AG09319 (cell line): ENCODE measurements at places on chromosomes 6 and 20.
A peak's percentile ranks its signal among the peaks of the same experiment; 100 is the strongest.

- DNase-seq, result no peak
These were observed 57.4 kb downstream of the SYTL3 start for GRCh38 chr6:158707120-158707820.

DNA sequence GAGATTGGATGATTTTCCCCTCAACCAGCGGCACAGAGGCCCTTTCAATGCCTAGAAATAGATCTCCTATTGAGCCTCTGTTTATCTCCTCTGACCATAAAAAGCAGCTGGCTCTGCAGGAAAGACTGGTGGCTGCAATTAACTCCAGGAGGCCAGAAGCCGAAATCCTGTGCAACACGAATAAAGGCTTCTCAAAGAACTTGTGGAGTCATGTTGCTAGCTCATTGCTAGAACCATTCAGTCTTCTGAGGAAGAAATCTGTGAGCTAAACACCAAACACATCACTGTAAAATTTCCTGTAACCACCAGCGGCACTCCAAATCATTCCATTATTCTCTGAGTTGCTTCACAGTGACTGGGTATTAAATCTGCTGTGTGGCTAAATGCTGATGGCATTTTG is 49.1 kb upstream of the TPD52L1 start:
- peak; percentile 34 for DNase-seq

- no peak for DNase-seq
These were observed 11.7 kb downstream of the PTPRK start for GRCh38 chr6:128508588-128509296.

DNA sequence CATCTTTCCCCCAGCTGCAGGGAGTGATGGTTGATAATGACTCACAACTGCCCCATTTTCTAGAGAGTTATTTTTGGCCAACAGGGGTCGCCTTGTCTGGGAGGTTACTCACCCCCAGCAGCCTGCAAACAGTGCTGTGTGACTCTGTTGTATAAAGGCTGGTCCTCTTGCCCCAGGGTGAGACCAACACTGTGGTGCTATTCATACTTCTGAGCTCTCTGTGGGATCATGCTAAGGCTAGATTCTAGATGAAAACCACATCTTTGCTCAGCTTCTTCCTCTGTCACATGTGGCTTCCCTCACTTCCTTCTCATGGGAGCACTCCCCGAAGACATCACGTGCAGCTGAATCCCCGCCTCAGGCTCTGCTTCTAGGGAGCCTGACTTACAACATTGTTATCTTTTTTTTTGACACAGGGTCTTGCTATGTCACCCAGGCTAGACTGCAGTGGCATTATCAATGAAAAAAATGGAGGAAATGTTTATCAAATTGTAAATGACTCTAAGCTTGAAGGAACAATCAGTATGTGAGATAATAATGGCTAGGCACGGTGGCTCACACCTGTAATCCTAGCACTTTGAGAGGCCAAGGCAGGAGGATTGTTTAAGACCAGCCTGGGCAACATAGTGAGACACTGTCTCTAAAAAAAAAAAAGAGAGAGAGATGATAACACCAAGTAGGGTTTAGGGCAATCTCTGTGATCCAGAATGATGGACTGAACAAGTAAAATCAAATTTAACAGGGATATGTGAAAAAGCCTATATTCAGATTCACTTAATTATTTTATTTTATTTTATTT is 55.7 kb upstream of the SLC23A2 start:
- DNase-seq, result no peak

- no peak for DNase-seq
These were observed 57.0 kb upstream of the CD93 start for GRCh38 chr20:23143098-23143497.

- no peak for DNase-seq
These were observed 79.4 kb downstream of the IRF4 start for GRCh38 chr6:470901-471448.

GRCh38 chr6:56766806-56767178 is 124.1 kb upstream of the DST start:
- peak; percentile 32 for DNase-seq

DNA sequence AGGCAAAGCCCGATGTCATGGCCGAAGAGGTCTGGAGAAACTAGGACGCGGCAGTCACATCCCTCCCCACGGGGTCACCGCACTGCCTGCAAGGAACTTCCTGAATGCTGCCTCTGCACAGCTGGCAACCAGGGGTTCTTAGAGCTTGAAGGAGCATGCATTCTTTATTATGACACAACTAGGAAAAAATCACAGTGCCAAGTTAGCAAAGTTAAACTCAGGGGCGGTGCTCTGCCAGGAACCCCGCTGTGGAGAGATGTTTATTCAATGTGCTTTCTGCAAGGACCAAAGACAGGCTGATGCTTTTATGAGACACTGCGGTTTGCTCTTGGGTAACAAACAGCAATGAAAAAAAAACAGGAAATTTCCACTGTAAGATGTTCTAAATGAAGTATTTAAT is 287.3 kb upstream of the FOXQ1 start:
- DNase-seq, result peak; percentile 87

DNA sequence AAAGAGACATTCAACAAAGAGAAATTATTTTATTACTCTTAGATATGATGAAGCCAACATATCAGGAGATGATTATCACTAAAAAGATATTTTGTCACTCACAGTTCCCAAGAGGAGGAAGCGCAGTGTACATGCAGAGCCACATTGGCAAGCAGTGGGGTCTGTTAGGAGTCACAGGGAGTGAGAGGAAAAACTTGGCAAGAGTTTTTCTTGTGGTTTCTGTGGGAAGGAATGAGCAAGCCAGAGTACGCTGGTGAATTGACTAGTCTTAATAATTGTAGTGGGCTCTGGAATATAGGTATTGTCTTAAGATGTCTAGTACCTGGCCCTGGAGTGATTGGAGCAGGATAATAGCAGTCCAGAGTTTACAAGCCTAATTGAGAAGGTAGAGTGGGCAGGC is 1095.2 kb downstream of the GRIK2 start:
- DNase-seq, result no peak

- no peak for DNase-seq
These were observed 165.1 kb downstream of the CDKAL1 start for GRCh38 chr6:20699402-20699801.

DNA sequence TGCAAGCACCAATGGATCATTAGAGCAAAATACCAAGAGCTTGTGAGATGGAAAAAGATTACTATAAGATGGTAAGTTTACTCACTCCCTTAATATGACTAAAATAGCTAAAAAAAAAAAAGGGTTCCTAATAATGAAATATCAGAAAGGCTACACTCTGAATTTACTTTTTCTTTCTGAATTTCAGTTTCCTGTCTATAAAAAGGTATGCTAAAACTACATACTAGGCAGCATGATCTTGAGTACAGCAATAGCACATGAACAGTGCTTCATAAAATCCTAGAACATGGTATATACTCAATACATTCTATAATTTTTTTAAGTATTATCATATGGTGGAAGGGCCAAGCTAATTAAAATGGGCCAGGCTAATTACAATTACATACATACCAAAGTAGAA is 24.0 kb upstream of the FAM135A start:
- DNase-seq, result no peak

- DNase-seq, result no peak
These were observed 209.8 kb downstream of the HIVEP2 start for GRCh38 chr6:142735204-142735603.

- DNase-seq, result no peak
These were observed 70.9 kb downstream of the REV3L start for GRCh38 chr6:111411978-111412566.

DNA sequence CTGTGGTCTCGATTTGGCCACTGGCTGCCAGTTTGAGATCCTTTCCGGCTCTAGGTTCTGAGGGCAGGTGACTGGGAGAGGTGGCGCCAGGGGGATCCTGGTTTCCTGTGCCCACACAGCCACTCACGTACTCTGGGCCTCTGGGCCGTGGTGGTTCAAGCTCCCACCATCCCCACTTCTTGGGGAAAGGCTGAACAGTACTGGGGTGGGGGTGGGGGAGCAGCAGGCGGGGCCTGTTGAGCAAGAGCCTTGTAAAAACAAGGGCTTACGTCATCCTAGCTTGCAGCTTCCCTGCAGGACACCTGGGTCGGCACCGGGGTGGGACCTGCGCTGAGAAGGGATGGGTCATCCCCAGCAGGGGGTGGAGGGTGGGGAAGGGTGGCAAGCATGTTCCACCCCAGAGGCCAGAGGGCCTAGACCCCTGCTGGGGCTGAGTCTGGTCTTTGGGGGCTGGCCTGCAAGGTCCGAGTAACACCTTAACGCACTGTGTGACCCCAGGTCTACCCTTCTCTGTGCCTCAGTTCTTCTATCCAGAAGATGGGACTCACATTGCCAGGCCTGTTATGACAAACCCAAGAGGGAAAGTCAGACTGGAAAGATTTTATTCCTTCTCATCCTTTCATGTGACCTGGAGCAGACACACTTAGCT is 3.1 kb upstream of the CEBPB start:
- no peak for DNase-seq

DNA sequence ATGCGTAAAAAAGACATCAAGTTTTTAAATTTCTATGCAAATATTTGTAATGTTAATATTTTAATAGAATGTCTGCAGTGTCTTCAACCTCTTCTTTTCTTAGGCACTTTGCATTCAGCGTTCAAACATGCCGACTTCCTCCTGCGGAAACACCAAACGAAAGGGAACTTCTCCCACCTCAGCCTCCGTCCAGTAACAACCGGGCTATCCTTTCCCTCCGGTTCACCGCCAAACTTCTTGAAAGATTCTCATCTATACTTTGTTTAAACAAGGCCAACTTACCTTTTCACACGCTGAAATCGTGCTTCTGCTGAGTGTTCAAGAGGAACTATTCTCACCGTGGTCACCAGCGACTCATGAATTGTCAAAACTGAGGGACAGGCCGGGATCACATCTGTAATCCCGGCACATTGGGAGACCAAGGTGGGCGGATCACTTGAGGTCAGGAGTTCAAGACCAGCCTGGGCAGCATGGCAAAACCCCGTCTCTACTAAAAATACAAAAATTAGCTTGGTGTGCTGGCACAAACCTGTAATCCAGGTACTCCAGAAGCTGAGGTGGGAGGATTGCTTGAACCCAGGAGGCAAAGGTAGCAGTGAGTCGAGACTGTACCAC is 44.8 kb downstream of the GJA1 start:
- no peak for DNase-seq

DNA sequence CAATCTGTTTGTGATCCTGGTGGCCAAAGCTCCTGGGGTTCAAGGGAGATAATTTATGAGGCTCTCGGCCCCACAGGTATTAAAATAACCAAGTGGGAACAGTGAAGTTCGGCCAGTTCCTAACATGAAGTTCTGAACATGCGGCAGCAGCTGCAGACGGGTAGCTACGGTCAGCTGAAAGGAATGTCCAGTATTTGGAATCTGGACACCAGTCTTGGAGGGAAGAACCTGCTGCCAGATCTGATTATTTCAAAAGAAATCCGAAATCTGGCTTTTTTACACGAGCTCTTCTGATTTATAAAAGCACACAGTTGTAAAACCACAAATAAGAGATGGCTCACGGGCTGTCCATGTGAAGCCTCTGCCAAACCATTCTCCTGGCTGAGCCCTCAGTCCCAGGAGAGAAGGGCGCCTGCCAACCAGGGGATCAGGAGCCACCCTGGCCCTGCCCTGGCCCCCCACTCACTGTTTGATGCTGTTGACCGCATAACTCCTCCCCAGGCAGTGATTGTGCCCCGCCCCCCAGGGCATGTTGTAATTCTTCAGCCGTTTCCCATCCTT is 28.2 kb upstream of the KCNB1 start:
- DNase-seq, result peak; percentile 81

DNA sequence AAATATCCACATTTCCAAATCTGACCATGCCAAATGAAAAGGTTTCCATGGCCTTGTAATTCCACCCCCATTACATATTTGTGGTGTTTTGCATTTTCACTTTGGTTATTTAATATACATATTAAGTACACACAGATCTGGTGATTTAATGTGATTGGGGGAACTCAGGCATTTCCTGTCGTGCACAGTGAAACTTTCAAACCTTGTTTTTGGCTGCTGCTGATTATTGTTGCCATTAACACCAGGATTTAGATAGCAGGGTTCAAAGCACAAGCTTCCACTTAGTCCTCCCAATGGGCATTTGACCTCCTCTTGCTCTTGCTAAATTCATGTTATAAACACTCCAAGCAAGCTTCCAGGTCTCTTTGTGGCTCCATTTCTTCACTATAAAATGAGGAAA is 166.5 kb downstream of the SOBP start:
- no peak for DNase-seq

DNA sequence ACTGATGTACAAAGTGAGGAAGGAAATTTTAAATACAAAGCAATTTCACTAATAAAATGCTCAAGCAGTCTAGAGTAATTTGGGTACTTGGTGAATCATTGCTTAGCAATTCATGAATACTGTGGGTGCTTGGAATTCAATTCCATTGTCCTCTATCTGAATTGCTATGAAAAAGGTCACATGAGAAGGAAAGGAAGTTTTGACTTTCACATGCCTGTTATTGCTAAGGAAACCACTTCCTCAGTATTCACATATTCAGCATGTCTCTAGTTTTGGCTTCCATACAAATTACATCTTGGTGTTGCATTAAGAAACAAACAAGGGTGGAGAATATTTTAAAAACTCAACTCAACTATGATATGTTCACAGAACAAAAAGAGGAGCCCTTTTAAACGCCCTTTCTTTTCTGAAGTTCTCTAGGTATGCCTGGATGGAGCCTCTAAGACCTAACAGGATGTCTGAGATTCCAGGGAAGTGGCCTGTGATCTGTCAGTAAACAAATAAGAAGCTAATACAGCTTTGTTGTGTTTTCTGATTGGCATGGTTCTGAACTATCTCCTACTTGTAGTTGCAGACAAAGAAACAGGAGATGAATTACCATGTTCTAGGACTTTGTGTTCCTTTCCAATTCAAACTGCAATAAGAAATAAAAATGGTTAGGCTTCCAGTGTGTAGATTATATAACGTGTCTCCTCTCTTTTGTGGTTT is 190.4 kb downstream of the OGFRL1 start:
- DNase-seq, result peak; percentile 75

DNA sequence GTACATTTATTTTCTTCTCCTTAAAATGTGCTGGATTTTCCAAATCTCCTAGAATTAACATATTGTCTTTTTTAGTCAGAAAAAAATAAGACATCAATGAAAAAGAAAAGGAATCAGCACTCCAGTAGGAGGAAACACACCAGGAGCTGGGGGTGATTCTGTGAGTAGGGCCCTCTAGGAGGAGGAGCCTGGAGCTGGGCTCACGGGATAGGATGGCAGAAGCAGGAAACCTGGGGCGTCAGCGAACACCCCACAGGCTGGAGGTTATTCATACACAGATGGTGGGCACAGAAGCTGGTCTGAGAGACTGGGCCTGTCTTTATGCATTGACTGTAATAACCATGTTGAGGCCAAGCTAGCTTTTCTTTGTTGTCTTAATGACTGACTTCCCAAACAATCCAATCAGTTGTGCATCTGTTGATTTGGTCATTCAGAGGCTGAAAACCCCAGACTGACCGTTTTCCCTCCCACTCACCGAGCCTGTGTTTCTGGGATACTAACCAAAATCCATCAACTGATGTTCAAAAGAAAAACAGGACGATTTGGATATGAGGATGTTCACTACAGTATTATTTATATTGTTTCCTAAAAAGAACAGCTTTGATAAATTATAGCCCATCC is 53.1 kb downstream of the CPNE5 start:
- no peak for DNase-seq

GRCh38 chr6:120965814-120966213 is 368.5 kb downstream of the TBC1D32 start:
- DNase-seq, result no peak
